Psoas muscle (tissue), 8 donors: ENCODE measurements at places on chromosomes 3 and 15. TPM values are rescaled to one million over a fixed set of nuclear protein-coding genes. Genes with fewer than 3 reads are reported as not detected.
A peak's percentile ranks its signal among the peaks of the same experiment; 100 is the strongest.

GRCh38 chr3:50232303-50232702 is 3.7 kb upstream of the GNAI2 start:
- H3K36me3 ChIP-seq: no peaks in the 10 kb centered on the region
- H3K4me1 ChIP-seq: peaks cover 10% of the 10 kb centered on the region
- no peaks in the 10 kb centered on the region for H3K27me3 ChIP-seq
- H3K4me3 ChIP-seq: no peak overlapping the region
- DNase-seq: no peak

- DNase-seq: no peak
- no peak overlapping the region for H3K27ac ChIP-seq
- no peak overlapping the region for H3K4me3 ChIP-seq
- H3K27me3 ChIP-seq: no peaks in the 10 kb centered on the region
- H3K36me3 ChIP-seq: no peaks in the 10 kb centered on the region
- H3K4me1 ChIP-seq: no peaks in the 10 kb centered on the region
Measured at GRCh38 chr3:95333826-95334225, 1271.0 kb downstream of the NSUN3 start.

- H3K36me3 ChIP-seq: no peaks in the 10 kb centered on the region
- H3K4me1 ChIP-seq: no peaks in the 10 kb centered on the region
- DNase-seq: no peak
- no peak overlapping the region for H3K27ac ChIP-seq
- H3K4me3 ChIP-seq: no peak overlapping the region
- no peaks in the 10 kb centered on the region for H3K27me3 ChIP-seq
Measured at GRCh38 chr3:32837789-32838188, 20.0 kb downstream of the TRIM71 start.

DNA sequence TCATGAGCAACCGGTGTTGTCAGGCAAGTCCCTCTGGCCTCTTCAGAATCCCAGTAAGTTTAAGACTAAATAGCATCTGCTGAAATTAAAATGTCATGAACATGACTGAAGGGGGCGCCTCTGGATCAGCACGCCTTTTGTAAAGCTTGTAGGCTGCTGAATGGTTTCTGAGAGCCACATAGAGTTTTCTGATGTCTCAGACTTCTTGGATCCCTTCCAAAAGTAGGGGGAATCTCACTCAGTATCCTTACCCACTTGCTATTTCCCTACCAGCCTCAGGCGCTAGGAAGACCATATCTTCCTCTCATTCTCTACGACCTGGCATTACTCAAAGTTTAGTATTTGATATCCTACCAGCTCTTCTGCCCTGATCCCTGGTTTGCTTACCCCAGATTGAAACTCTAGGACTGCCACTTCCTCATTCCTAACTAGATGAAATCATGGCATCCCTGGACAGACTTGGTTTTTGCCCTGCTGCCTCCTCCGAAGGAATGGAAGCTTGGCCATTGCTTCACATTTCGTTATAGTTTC is 62.7 kb upstream of the CD47 start:
- DNase-seq: no peak
- no peak overlapping the region for H3K4me3 ChIP-seq
- H3K27ac ChIP-seq: no peak overlapping the region

- H3K4me1 ChIP-seq: no peaks in the 10 kb centered on the region
- H3K27ac ChIP-seq: no peak overlapping the region
- H3K36me3 ChIP-seq: no peaks in the 10 kb centered on the region
- H3K4me3 ChIP-seq: no peak overlapping the region
- DNase-seq: no peak
- H3K27me3 ChIP-seq: no peaks in the 10 kb centered on the region
Measured at GRCh38 chr3:104349836-104350235, 1016.9 kb upstream of the ALCAM start.

GRCh38 chr3:42070524-42070923 is 20.6 kb upstream of the TRAK1 start:
- H3K27me3 ChIP-seq: no peaks in the 10 kb centered on the region
- no peak overlapping the region for H3K4me3 ChIP-seq
- DNase-seq: no peak
- no peaks in the 10 kb centered on the region for H3K36me3 ChIP-seq
- H3K27ac ChIP-seq: peak overlapping the region; percentile 95

GRCh38 chr3:120823156-120823555 is 80.6 kb downstream of the GTF2E1 start:
- no peaks in the 10 kb centered on the region for H3K36me3 ChIP-seq
- no peak overlapping the region for H3K27ac ChIP-seq
- H3K27me3 ChIP-seq: no peaks in the 10 kb centered on the region
- no peak for DNase-seq
- H3K4me1 ChIP-seq: no peaks in the 10 kb centered on the region

DNA sequence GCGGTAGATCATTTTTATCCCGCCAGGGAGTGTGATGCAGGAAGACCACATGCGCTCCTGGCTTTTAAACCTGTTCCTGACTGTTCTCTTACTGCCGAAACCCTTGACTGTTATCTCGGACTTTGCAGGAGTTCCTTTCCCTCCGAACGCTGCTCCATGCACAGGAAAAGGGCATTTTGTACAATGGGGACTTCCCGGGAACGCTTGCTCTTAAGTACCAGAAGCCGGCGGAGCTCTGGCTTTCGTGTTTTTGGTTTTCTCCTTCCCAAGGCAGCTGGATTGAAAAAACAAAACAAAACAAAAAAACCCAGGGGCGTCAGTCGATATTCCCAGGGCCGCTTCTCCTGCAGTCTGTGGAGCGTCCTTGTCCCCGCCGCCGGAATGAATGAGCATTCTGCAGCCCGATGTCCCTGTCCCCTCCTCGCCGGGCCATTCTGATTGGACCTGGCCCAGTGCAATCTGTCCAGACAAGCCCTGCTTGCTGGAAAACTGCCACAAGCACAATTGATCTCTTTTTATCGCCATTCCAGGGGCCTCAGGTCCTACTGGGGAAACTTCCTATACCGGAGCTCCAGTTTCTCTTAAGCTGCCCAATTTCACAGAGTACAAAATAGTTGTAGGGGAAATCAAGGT is 44.8 kb downstream of the SLC6A1 start:
- H3K36me3 ChIP-seq: no peaks in the 10 kb centered on the region
- no peak overlapping the region for H3K27ac ChIP-seq
- DNase-seq: no peak
- peaks cover 8% of the 10 kb centered on the region for H3K27me3 ChIP-seq

GRCh38 chr3:106750092-106750491 is 627.1 kb upstream of the CCDC54 start:
- no peak for DNase-seq
- H3K4me3 ChIP-seq: no peak overlapping the region
- H3K27me3 ChIP-seq: no peaks in the 10 kb centered on the region
- no peaks in the 10 kb centered on the region for H3K4me1 ChIP-seq

- no peak overlapping the region for H3K4me3 ChIP-seq
- H3K36me3 ChIP-seq: no peaks in the 10 kb centered on the region
- H3K27me3 ChIP-seq: no peaks in the 10 kb centered on the region
- peaks cover 16% of the 10 kb centered on the region for H3K4me1 ChIP-seq
Measured at GRCh38 chr3:11498646-11499045, 145.1 kb downstream of the VGLL4 start.

DNA sequence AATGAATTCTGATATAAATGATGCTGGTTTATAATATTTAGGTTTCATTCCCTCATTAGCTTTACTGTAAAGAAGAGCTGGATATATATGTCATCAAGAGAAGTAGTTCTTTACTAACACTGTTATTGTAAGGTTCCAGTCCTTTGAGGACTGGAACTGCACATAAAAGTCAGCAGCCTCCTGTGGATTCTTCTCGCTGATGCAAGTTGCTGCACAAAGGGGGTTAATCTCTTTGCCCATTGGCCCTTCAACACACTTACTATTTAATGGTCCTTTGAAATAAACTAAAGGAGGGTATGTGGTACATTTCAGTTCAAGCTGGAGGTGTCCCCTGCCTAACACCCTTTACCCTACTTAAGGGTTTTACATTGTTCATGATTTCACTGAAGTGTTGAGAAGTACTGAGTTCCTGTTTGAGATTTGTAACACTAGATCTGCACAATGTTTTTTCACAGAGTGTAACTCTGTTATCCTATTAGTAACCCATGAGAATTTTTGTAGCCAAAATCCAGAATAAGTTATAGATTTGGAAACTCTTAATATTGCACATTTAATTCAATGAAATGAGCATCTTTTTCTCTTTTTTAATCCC is 43.9 kb downstream of the NR2C2 start:
- no peaks in the 10 kb centered on the region for H3K36me3 ChIP-seq
- H3K4me3 ChIP-seq: no peak overlapping the region
- H3K27me3 ChIP-seq: no peaks in the 10 kb centered on the region
- DNase-seq: no peak
- no peak overlapping the region for H3K27ac ChIP-seq

DNA sequence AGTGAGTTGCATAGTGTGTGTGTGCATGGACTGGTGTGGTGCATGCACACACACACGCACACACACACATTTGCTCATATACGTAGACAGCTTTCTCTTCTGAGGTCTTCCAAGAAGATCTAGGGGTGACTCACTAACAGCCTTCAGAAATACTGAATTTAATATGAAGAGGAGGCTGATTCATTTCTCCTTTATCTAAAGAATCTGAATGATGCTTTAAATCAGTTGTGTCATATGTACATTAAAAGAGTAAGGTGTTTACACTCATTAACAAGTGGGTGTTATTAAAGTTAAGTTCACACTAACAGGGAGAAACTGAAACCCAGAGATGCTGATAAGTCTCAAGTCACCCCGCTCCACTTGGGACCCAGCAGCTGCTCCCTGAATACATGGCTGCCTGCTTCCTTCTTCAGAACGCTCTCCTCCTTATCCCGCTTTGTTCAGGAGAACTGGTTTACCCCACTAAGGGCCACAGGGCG is 22.0 kb downstream of the TMPRSS7 start:
- H3K27ac ChIP-seq: no peak overlapping the region
- DNase-seq: no peak
- H3K4me1 ChIP-seq: no peaks in the 10 kb centered on the region
- H3K27me3 ChIP-seq: no peaks in the 10 kb centered on the region
- no peak overlapping the region for H3K4me3 ChIP-seq
- H3K36me3 ChIP-seq: no peaks in the 10 kb centered on the region

GRCh38 chr15:62462268-62462667 is 297.2 kb upstream of the C2CD4B start:
- DNase-seq: no peak
- H3K27ac ChIP-seq: peak overlapping the region; percentile 23
- no peaks in the 10 kb centered on the region for H3K27me3 ChIP-seq
- H3K4me3 ChIP-seq: no peak overlapping the region
- H3K4me1 ChIP-seq: peaks cover 26% of the 10 kb centered on the region
- no peaks in the 10 kb centered on the region for H3K36me3 ChIP-seq

DNA sequence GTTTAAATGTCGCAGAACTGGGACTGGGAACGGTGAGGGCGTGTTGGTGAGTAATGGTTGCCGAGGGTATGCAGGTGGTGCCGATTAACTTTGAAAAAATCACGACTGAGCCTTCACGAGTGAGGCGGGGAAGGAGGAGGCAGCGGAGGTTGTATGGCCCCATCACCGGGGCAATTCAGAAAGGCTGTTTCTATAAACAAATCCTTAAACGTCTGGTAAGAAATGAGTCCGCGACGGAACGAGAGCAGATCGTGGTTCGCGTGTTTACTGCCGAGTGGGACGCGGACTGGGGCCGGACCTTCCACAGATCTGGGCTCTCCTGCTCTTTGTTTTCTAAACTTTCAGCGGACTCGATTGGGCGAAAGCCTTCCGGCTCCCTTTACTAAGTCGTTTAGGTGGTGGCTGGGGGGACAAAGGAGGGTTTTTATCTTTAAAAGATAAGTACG is 2.7 kb downstream of the IGF1R start:
- peak overlapping the region; percentile 92 for H3K27ac ChIP-seq
- no peaks in the 10 kb centered on the region for H3K27me3 ChIP-seq
- H3K4me1 ChIP-seq: peaks cover 31% of the 10 kb centered on the region
- H3K4me3 ChIP-seq: peak overlapping the region; percentile 94

GRCh38 chr3:66625505-66626216 is 124.8 kb upstream of the LRIG1 start:
- H3K4me3 ChIP-seq: no peak overlapping the region
- no peaks in the 10 kb centered on the region for H3K4me1 ChIP-seq
- H3K36me3 ChIP-seq: no peaks in the 10 kb centered on the region
- no peaks in the 10 kb centered on the region for H3K27me3 ChIP-seq

- H3K4me1 ChIP-seq: no peaks in the 10 kb centered on the region
- peak overlapping the region; percentile 71 for H3K4me3 ChIP-seq
- no peaks in the 10 kb centered on the region for H3K36me3 ChIP-seq
- no peak overlapping the region for H3K27ac ChIP-seq
- no peak for DNase-seq
- peaks cover 2% of the 10 kb centered on the region for H3K27me3 ChIP-seq
Measured at GRCh38 chr3:168250415-168250861, 154.7 kb upstream of the GOLIM4 start.

- H3K4me1 ChIP-seq: peaks cover 87% of the 10 kb centered on the region
- H3K4me3 ChIP-seq: no peak overlapping the region
- H3K27ac ChIP-seq: peak overlapping the region; percentile 39
- H3K27me3 ChIP-seq: no peaks in the 10 kb centered on the region
Measured at GRCh38 chr15:67161881-67162280, 92.6 kb downstream of the AAGAB start.

- H3K27ac ChIP-seq: no peak within 1 kb of the TSS
- peaks cover 100% of the 10 kb centered on the region for H3K27me3 ChIP-seq
- no peak for DNase-seq
- H3K36me3 ChIP-seq: no peaks in the 10 kb centered on the region
Measured at GRCh38 chr15:67824976-67825880, at the start of gene SKOR1. TSS of gene SKOR1 (plus strand) at chr15:67825509. CDS start at chr15:67825603, 94 bp downstream.

DNA sequence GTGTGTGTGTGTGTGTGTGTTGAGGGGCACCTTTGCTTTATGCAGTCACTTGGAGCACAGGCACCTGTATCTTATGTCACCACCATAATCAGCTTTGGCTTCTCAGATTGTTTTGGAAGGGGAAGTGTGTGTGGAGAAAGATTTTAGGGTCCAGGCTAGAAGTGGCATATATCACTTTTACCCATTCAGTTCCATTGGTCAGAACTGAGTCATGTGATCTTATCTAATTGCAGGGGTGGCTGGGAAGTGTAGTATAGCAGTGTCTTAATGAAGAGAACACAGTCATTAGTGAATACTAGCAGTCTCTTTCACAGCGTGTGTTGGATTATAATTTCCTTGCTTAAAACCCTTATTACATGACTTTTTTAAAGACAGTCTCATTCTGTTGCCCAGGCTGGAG is 20.6 kb downstream of the NCK1 start:
- H3K36me3 ChIP-seq: no peaks in the 10 kb centered on the region
- no peak for DNase-seq
- H3K4me3 ChIP-seq: no peak overlapping the region
- no peak overlapping the region for H3K27ac ChIP-seq

DNA sequence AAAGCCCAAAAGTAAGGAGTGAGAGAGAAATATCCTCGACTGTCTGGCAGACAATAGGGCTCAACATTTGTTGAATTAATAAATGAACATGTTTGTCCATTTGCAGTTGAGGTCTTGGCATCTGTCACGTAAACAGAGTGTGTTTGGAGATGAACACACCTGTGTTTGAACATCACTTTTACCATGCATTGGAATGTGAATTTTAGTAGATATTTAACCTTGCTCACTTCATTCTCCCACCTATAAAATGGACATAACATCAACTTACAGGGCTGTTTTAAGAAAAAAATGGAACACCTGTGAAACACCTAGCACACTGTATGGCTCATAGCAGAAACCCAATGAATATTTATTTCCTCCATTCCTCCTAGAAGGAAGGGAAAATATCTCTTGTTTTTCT is 204.8 kb downstream of the KCNMB2 start:
- no peaks in the 10 kb centered on the region for H3K27me3 ChIP-seq
- DNase-seq: no peak
- no peak overlapping the region for H3K27ac ChIP-seq
- H3K4me3 ChIP-seq: no peak overlapping the region
- H3K4me1 ChIP-seq: no peaks in the 10 kb centered on the region

The TASOR gene
- 16.9 TPM for total RNA-seq

The NBEAL2 gene
- 8.0 TPM for total RNA-seq

The CPLX3 gene
- not detected for total RNA-seq

The ROBO1 gene
- 11.8 TPM for total RNA-seq

The TCAIM gene
- 19.8 TPM for total RNA-seq

The SEMA3G gene
- total RNA-seq: 6.0 TPM

The HGD gene
- total RNA-seq: 0.46 TPM

The A4GNT gene
- total RNA-seq: not detected
